ENCODE measurements at places on chromosomes 6 and 20.

GRCh38 chr20:58432186-58432954, 43.3 kb downstream of the VAPB start:
- no peak for DNase-seq

GRCh38 chr20:39676241-39676640, 714.1 kb downstream of the DHX35 start:
- no peak for DNase-seq

DNA sequence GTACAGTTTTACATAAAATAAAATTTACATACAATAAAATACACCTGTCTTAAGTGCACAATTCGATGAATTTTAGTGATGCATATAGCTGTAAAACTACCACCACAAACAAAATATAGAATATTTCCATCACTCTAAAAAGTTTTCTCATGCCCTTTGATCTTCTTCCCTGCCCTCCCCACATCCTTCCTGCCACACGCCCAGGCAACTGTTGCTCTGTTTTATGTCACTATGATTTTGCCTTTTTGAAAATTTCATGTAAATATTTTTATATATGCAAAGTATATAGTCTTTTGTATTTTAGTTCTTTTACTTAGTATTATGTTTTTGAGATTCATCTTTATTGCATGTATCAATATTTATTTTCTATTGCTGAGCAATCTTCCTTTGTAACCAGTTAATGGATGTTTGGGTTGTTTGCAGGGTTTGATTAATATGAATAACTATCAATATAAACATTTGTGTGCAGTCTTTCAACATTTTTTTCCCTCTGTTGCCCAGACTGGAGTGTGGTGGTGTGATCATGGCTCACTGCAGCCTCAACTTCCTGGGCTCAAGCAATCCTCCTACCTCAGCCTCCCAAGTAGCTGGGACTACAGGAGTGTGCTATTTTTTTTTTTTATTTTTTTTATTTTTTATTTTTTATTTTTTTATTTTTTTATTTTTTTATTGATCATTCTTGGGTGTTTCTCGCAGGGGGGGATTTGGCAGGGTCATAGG, 23.8 kb upstream of the SAMHD1 start:
- DNase-seq: no peak

DNA sequence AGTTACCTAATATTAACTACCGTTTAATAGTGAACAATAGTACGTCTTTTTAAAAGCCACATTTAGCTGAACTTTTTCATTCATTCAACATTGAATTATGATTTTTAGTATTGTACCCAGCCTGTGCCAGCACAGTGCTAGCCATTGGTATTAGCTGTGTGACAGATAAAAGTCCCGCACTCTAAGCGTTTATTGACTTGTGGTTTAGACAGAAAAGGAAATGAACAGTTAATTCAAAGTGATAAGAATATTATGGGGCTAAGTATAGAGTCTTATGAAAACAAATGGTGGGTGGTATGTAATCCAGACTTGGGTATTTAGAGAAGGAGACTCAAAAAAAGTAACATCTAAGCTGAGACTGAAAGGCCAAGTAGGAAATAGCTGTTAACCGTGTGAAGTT, 202.3 kb downstream of the RPS12 start:
- DNase-seq: no peak

GRCh38 chr6:21064756-21065340, 528.7 kb upstream of the SOX4 start:
- DNase-seq: no peak
